ENCODE measurements at places on chromosomes 13 and 19.

DNA sequence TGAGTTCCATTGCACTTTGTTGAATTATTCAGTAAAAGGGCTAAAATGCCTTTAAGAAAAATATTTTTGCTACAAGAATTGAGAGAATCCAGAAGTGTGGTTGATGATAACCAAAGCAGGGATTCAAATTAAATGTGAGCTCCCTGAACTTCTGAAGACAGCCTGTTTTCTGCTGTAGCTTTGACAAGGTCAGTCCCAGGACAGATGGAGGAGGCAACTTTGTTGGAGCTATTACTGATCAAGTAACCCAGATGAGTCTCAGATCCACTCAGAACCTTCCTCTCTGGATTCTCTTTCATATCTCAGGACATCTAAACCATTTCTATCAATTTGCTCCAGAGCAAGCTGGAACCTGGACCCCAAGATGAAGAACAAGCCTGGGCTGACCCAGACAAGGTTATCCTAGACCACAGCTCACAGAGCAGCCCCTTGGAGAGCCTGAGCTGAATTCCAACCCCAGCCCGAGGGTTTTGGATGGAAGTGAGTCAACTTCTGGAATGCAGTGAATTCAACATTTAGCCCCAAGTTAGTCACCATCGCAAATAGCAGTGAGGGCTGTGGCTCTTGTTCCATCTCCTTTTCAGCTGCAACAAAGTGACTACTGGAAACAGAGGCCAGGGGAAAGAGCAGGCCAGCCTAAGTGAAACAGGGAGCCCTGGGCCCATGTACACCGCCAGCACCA, 137.8 kb upstream of the TSC22D1 start:
- peak; percentile 89 for DNase-seq

DNA sequence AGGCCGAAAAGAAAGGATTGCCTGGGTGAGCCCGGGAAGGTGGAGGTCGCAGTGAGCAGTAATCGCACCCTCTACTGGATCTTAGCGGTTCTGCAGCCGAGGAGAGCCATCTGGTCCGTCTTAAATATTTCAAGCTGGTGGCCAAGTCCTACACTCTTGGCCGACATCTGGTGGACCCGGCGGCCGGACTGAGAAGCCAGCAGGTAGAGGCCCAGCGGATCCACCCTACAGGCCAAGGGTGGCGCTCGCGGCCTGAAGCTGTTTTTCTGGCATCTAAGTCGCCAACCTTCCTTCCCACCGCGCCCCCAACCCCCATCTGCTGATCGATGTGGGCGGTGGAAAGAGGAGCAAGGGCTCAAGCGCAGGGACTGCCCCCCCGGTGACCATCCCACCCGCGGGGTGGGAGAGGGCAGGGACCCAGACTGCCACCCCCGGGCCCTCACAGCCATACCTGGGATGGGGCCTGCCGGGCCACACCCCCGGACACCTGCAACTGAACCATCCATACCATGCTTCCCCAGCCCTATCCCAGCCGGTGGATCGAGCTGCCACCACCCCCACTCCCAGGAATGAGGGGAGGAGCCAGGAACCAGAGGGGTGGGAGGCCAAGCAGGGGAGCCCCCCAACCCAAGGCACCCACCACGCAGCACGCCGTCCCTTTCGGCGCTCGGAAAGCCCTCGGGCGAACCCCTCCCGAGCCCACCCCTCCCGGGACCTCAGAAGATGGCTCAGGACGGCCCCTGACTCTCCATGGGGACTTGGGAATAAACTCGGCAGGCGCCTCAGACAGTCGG, 46.3 kb upstream of the ZNF730 start:
- no peak for DNase-seq

- DNase-seq: peak; percentile 97
Observed at GRCh38 chr13:30616927-30617314, 799 bp upstream of the USPL1 start.

- no peak for DNase-seq
Observed at GRCh38 chr19:5330307-5330720, 10.3 kb downstream of the PTPRS start.

DNA sequence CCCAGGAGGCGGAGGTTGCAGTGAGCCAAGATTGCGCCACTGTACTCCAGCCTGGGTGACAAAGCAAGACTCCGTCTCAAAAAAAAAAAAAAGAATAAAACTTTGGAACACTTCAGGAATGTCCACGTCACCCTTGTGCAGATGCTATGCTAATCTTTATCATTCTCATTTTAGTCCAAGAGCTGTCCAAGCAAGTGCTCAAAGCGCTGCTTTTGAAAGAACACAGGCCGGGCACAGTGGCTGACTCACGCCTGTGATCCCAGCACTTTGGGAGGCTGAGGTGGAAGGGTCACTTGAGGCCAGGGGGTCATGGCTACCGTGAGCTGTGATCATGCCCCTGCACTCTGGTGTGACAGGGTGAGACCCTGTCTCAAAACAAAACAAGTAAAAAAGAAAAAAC, 11.1 kb upstream of the UQCR11 start:
- DNase-seq: peak; percentile 45

DNA sequence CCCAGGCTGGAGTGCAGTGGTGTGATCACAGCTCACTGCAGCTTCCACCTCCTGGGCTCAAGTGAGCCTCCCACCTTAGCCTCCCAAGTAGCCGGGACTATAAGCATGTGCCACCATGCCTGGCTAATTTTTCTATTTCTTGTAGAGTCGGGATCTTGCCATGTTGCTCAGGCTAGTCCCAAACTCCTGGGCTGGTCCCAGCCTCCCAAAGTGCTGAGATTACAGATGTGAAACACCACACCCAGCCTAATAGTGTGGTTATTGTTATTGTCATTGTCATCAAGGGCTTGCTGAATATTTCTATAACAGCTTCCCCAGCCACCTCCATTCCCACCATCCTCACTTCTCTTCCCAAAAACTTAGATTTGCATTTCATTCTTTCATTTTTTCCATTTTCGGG, 2.8 kb downstream of the OR2Z1 start:
- no peak for DNase-seq

DNA sequence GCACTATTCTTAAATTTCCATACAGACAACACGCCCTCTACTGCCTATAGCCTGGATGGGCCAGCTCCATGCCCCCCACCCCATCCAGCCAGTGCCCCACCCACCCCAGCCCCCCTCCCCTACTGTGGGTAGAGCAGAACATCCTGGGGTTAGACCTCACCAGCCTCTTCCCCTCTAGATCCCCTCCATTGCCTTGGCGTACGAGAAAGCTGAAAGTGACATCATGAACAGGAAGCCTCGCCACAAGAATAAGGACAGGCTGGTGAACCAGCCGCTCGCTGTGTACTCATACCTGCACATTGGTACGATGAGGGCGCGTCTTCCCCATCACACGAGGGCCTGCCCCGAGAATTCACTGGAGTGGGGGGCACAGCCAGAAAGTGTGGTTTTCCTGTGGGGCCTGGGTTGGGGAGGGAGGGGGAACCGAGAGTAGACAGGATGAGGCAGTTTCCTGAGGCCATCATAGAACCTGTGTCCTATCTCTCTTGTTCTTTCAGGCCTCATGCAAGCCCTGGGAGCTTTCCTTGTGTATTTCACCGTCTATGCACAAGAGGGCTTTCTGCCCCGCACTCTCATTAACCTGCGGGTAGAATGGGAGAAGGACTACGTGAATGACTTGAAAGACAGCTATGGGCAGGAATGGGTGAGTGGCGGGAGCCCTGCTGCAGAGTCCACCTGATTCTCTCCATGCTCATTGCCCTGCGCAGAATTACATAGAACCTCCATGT, 29.1 kb downstream of the ATP12A start:
- DNase-seq: no peak

- no peak for DNase-seq
Observed at GRCh38 chr13:48353590-48353989, 50.0 kb downstream of the RB1 start.

DNA sequence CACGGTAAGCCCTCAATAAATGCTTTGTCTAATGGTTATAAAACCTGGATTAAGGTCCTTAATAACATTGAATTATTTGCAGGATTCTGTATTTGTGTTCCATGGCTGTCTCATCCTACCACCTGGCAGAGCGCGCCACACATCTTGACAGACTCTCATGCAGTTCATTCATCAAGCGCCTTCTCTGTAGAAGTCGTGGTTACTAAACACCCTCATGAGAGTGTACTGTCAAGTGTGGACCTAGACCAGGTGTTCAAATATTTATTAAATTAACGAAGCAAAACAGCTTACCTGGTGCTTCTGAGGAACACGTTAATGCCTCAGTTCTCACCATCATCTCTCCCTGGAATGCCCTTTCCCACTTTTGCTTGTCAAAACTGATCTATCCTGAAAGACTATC, 13.1 kb upstream of the FBXL3 start:
- DNase-seq: no peak

DNA sequence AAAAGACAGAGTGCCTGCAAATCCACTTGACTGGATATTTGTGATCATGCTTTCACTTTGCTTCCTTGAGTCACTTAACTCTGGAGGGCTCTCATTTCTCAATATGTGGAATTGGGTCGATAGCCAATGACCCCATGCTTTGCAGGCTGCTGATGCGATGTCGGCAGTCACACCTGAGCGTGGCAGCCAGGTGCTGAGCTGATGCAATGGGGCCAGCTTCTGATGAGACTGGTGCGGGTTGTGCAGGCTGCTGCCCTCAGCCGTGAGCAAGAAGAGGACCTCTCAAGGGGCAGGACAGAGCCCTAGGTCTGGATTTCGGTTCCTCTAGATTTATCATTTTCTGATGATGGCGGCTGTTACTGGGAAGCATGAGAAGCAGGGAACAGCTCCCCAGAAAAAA, 334.1 kb downstream of the TEX29 start:
- no peak for DNase-seq

DNA sequence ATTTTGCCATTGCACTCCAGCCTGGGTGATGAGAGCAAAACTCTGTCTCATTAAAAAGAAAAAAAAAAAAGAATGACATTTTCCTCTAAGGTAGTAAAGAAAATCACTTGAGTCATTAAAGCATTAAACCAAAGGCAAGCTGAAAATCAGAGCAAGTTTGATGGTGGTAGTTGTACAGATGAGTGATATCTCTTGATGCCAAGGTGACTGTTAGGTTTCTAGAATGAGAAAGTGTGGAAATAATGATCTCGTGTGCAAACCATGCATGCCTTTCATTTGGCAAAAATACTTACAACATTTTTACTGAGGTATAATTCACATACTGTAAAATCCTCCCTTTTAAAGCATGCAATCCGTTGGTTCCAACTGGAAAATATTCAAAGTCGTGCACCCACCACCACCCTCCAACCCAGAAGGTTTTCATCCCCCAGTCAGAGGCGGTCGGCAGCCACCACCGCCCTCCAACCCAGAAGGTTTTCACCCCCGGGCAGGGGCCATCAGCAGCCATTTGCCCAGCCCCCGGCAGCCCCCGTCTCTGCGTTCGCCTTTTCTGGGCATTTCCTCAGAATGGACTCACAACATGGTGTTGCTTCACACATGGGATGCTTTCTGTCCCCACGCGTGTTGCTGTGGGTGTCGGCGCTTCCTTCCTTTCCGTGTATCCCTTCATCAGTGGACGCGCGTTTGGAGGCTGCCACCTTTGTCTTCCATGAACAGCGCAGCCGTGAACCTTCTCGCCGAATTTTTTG, 90.2 kb downstream of the ATP11A start:
- no peak for DNase-seq

GRCh38 chr19:11460207-11460606, 20.6 kb downstream of the ELAVL3 start:
- no peak for DNase-seq

- peak; percentile 47 for DNase-seq
Observed at GRCh38 chr13:34419025-34419424, 523.0 kb upstream of the NBEA start.

DNA sequence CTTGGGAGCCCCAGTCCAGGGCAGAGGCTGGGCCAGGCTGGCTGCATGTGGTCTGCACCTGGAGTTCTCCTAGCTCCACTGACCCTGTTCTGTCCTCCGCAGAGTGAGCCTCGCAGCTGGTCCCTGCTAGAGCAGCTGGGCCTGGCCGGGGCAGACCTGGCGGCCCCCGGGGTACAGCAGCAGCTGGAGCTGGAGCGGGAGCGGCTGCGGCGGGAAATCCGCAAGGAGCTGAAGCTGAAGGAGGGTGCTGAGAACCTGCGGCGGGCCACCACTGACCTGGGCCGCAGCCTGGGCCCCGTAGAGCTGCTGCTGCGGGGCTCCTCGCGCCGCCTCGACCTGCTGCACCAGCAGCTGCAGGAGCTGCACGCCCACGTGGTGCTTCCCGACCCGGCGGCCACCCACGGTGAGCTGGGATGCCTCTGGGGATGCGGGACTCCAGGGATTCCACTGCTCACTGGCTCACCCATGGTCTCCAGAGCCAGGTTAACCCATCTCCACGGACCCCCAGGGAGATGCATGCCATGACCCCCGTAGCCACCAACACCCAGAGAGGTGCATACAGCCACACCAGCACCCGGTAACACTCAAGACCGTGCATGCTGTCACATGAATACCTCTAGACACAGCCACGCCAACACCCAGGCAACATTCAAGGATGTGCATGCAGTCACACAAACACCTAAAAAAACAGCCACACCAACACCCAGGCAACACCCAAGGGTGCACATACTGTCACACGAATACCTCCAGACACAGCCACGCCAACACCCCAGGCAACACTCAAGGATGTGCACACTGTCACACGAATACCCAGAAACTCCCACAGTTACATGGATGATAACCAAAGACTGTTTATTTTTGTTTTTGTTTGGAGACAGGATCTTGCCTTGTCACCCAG, 8.2 kb downstream of the PKN1 start:
- DNase-seq: no peak

DNA sequence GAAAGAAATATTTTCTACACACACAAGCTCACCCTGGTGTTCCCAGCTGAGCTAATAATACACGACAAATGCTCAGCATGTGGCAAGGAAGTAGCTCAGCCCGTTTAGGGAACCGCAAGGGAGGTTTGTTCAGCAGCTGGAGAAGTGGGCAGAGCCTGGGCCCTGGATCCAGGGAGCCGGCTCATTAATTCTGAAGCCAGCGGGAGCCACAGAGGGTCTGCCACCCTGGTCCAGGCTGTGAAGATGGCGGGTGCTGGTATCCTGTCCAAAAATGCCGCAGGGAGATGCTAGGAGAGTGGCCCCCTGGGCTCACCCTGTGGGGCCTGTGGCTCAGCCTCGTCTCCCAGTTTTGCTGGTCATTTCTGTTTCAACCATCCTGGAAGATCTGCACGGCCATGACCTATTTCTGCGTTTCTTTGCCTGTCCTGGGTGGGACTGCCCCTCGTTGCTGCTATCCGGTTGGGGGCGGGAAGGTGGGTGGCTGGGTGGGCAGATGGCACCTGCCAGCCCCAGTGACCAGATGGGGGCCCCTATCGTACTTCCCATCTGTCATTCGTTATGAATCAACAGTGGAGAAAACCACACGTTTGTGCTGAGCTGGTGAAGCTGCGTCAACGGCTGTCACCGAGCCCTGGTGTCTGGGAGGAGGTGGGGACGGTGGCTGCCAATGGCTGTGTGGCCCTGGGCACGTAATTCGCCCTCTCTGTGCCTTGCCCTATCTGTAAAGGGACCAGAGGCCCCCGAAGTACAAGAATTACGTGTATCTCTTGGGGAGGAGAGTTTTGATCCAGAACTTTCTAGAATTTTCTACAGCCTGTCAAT, 2.7 kb upstream of the GNA15 start:
- no peak for DNase-seq

GRCh38 chr13:90640976-90641375, 706.5 kb upstream of the MIR17HG start:
- peak; percentile 67 for DNase-seq

- no peak for DNase-seq
Observed at GRCh38 chr13:71873418-71874247, 6.6 kb upstream of the DACH1 start.

Data from mesenchymal stem cell (in vitro differentiated cells and primary cell).